SJSA1 (cell line): ENCODE measurements at places on chromosomes 11 and 22. TPM values are rescaled to one million over a fixed set of nuclear protein-coding genes. Genes with fewer than 3 reads are reported as not detected.

The ANGPTL5 gene
- total RNA-seq = not detected in 2 replicates

GRCh38 chr22:31230155-31230870, 18.2 kb downstream of the LIMK2 start:
- H3K27me3 ChIP-seq = no peaks in the 10 kb centered on the region
- H3K27ac ChIP-seq = no peak overlapping the region
- H3K36me3 ChIP-seq = peaks cover 26% of the 10 kb centered on the region
- no peak for DNase-seq

DNA sequence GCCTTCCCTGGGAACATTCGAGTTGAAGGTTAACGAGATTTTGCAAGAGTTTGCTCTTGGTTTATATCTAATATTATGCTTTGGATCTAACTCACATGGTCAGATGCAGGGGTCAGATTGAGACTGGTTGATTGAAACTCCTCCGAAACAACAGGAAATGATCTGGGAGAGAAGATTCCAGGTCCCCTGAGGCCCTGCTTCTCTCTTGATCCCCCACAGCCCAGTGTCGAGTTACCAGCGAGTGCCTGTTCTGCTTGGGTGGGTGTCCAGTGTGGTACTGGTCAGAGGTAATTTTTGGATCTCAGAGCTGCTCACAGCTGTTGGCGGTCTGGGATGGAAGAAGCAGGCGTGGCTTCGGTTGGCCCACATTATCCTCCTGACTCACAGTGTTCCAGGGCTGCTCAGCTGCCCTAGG, 9.2 kb downstream of the FBLN1 start:
- H3K27me3 ChIP-seq = no peaks in the 10 kb centered on the region
- H3K36me3 ChIP-seq = no peaks in the 10 kb centered on the region
- H3K4me3 ChIP-seq = no peak overlapping the region
- peaks cover 5% of the 10 kb centered on the region for H3K4me1 ChIP-seq
- H3K27ac ChIP-seq = no peak overlapping the region

GRCh38 chr11:35182317-35182939, 43.5 kb downstream of the CD44 start:
- no peak for DNase-seq
- H3K27me3 ChIP-seq = no peaks in the 10 kb centered on the region
- H3K27ac ChIP-seq = no peak overlapping the region; the same call in 1 of the 2 replicates

DNA sequence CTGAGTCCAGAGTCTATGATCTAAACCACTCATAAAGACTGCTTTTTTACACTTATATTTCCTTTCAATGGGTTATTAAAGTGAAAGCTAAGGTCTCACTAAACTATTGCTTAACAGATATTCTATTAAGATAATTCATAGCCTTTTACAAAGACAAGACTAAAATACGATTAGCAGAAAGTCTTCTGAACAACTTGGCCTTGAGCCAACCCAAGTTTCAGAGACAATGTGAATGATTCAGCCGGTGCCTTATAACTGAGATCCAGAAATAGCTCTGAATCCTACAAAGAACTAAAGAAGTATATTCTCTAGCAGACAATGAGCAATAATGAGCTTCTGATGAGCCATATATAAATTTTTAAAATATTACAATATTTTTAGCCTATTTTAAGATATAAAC, 41.5 kb upstream of the CARD18 start:
- peaks cover 7% of the 10 kb centered on the region for H3K4me1 ChIP-seq
- H3K27me3 ChIP-seq = no peaks in the 10 kb centered on the region
- H3K4me3 ChIP-seq = no peak overlapping the region
- no peak overlapping the region for H3K27ac ChIP-seq
- DNase-seq = peak; percentile 5

The HOATZ gene
- not detected in 2 replicates for total RNA-seq
